Right lobe of liver (tissue), 6 donors: ENCODE measurements at places on chromosomes 5 and 9. TPM values are rescaled to one million over a fixed set of nuclear protein-coding genes. Genes with fewer than 3 reads are reported as not detected.

- no peaks in the 10 kb centered on the region for H3K4me1 ChIP-seq
- no peaks in the 10 kb centered on the region for H3K27me3 ChIP-seq
- H3K27ac ChIP-seq: no peak overlapping the region
- H3K4me3 ChIP-seq: no peak overlapping the region
- H3K36me3 ChIP-seq: no peaks in the 10 kb centered on the region
Measured at GRCh38 chr5:145471831-145472612, 363.1 kb downstream of the PRELID2 start.

The KLF4 gene
- 12.4 TPM for total RNA-seq

The ICE1 gene
- 10.3 TPM for total RNA-seq

GRCh38 chr9:134959126-134959970 lies 41.6 kb upstream of the FCN1 start:
- H3K4me1 ChIP-seq: no peaks in the 10 kb centered on the region
- H3K36me3 ChIP-seq: no peaks in the 10 kb centered on the region
- DNase-seq: no peak
- H3K4me3 ChIP-seq: no peak overlapping the region
- H3K27ac ChIP-seq: no peak overlapping the region

DNA sequence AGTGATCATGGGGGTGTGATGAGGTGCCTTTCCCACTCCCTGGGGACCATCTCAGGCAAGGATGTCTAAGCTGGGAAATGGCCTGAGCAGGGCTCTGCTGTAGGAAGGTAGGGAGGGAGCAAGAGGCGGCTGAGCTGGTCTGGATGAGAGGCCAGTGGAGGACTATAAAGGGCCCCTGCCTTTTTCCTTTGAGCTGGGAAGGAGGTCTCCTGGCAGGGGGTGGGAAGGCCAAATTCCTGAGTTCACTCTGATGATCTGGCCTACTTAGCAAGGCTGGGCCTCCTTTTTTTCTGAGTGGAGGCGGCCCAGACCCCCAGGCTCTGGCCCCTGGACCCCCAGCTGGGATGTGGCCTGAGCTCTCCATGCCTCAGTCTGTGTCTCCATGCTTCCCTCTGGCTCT lies 14.3 kb upstream of the PITX1 start:
- H3K27me3 ChIP-seq: no peaks in the 10 kb centered on the region
- no peak for DNase-seq
- H3K4me1 ChIP-seq: no peaks in the 10 kb centered on the region
- H3K36me3 ChIP-seq: no peaks in the 10 kb centered on the region
- no peak overlapping the region for H3K27ac ChIP-seq

DNA sequence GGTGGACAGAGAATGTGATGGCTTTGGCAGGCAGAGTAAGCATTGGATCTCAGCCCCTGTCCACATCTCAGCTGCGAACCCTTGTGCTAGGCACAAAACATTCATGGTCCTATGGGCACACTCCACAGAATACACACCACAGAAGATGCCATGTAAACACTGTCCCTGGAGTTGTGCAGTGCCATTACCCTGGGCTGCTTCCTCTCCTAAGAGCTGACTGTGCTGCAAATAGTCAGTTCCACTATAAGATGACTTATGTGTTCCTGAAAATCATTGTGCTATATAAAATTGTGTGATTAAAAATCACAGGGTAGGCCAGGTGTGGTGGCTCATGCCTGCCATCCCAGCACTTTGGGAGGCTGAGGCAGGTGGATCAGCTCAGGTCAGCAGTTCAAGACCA lies 31.9 kb upstream of the ATP6V1G1 start:
- H3K4me3 ChIP-seq: no peak overlapping the region
- DNase-seq: no peak
- H3K27me3 ChIP-seq: no peaks in the 10 kb centered on the region
- no peak overlapping the region for H3K27ac ChIP-seq

GRCh38 chr9:36759141-36759540 lies 186.4 kb downstream of the MELK start:
- no peaks in the 10 kb centered on the region for H3K27me3 ChIP-seq
- H3K4me1 ChIP-seq: no peaks in the 10 kb centered on the region
- no peaks in the 10 kb centered on the region for H3K36me3 ChIP-seq
- no peak overlapping the region for H3K27ac ChIP-seq
